ENCODE measurements at places on chromosomes 5 and 9.

DNA sequence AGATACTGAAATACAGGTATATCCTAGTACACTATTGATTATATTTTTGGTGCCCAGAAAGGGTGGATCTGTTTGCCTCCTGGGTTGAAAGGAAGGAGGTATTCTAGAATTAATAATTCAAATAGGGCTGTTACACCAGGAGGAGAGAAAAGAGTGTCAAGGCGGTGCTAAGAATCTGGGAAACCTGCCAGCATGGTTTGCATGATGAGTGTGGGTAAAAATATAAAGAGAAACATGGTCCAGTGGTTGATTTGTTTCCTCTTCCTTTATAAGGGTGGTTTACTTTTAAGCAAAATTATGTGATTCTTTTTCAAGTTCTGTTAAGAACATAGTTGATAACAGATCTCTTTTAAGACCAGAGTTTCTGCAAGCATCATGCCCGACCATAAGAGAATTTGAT, 69.4 kb upstream of the NFIB start:
- DNase-seq = no peak

GRCh38 chr5:35012796-35013195, 35.0 kb downstream of the AGXT2 start:
- no peak for DNase-seq

- DNase-seq = no peak
Measured at GRCh38 chr5:43889233-43889632, 286.3 kb downstream of the NNT start.

GRCh38 chr5:78295035-78295961, 800 bp upstream of the AP3B1 start:
- peak; percentile 31 for DNase-seq

DNA sequence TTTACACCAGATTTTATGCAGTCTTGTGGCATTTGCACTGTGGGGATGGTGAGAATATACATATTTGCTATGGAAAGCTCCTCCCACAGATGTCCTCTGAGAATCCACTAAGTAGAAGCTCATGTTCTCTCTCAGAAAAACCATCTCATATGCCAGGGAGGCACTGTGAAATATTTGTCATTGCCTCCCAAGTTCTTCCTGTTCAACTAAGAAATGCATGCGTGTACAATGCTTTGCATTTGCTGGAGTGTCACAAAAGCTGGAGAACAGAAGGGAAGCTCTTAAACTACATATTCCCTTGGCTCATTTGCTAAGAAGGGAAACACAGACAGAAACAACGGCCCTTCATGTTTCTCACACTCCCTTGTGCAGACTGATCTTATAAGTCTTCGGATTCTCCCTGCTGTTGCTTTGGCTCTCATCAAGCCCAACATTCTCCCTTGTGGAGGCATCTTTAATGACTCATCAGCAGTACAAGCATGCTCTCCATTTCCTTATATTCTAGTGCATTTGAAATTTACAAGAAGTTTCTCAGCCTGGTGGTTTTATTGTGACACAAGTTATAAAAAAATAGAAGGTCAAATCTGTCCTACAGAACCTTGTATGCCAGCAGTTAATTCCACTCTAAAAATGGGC, 220.6 kb downstream of the TRIM36 start:
- DNase-seq = no peak

DNA sequence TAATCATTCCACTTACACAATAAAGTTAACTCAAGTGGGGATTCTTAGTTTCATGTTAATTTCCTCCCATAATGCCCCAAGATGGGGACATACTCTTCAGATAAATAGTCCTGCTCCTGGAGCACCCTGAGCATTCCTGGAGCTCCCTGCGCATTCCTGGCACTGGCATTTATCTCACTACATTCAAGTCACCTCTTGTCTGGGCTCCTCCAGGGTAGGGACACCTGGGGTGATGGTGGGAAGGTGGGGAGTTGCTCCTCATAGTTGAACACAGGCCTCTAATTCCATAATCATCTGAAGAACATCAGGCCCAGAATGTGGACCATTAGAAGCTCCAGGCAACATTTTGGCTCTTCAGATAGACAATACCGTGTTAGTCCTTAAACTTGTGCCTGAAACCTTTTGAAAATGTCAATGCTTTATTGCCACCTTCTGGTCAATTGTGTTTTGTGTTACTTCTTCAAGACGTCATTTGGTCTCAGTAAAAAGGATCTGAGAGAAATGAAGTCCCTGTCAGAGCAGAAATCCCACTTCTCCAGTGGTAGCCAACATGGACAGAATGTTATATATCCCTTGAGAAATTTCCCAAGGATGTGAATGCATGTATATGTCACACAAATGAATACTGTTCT, 14.2 kb upstream of the AGGF1 start:
- DNase-seq = no peak

DNA sequence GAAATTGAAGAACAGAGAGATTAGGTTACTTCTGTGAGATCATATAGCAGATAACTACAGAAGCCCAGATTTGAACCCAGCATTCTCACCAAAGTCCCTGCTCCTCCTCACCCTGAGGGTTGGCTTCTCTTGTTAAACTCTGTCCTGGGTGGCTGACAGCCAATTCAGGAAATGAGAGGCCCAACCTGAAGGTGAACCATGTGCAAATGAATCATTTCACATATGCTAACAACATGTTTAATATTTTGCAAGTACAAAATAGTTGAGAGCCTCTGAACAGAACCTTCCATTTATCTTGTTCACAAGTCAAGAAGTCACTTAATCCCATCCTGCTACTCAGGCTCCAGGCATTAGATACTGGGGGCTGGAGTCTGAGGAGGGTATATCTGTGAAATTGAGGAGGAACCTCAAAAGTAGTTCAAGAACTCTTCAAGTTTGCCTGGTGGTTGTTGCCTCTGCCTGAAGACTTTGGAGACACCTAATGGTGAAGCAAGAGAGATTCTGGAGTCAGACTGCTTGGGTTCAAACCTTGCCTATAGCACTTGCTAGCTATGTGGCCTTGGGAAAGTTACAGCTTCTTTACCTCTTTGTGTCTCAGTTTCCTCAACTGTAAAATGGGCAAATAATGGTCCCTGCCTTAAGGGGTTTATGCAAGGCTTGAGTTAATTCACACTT, 564.0 kb downstream of the PSAT1 start:
- DNase-seq = no peak

- DNase-seq = no peak
Measured at GRCh38 chr9:92786298-92786697, 21.7 kb upstream of the BICD2 start.

- no peak for DNase-seq
Measured at GRCh38 chr9:136313111-136314055, 9.5 kb upstream of the CCDC187 start.

- no peak for DNase-seq
Measured at GRCh38 chr9:121627427-121627826, 24.0 kb upstream of the DAB2IP start.

DNA sequence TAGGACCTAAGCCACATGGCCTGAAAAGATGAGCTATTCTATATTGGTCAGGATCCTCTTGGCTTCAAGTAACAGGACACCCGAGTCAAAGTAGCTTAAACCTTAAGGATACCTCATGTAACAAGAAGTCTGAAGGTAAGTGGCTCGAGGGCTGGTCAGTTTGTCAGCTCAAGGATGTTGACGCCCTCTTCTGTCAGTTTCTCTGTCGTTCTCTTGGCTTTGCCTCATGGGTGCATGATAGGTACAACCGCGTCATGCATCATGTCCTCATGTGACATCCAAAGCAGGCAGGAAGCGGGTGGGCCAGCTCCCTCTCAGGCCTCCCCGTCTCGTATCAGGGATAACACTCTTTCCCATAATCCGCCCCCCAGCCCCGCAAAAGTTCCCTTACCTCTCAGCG, 22.1 kb upstream of the TCERG1 start:
- no peak for DNase-seq

GRCh38 chr5:176429972-176430371, 13.6 kb upstream of the CLTB start:
- no peak for DNase-seq

- no peak for DNase-seq
Measured at GRCh38 chr5:52892242-52892878, 96.8 kb upstream of the ITGA2 start.

- no peak for DNase-seq
Measured at GRCh38 chr9:130728721-130729120, 35.1 kb downstream of the EXOSC2 start.
